ENCODE measurements at places on chromosomes 2 and 18. TPM values are rescaled to one million over a fixed set of nuclear protein-coding genes. Genes with fewer than 3 reads are reported as not detected.
A peak's percentile ranks its signal among the peaks of the same experiment; 100 is the strongest.

DNA sequence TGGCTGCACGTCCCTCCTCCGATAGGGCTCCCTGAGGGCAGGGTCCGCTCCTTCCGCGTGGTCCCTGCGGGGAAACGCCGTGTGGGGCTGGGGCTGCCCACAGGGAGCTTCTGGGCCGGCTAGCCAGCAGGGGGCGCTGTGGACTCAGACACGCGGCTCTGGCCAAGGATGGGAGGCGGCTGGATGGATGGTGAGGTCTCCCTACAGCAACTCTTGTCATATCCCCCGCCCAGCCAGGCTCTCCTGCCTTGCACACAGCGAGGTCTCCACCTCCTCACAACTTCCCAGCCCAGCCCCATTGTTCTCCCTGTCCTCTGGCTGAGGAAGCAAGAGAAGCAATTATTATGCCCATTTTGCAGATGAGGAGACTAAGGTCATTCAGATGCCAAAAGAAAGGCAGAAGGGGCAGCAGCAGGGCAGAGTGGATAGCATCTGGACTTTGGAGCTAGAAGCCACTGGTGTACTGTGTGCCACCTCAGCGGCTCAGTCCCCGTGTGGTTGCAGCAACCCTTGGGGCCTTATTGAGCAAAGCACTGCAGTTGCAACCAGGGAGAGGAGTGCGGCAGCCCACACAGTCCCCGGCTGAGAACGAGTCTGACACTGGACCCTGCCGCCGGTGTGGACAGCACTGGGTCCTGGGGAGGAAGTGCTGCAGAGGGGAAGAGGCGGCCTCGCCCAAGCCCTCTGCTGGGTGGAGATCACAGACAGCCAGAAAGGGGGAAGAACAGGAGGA is 99.0 kb downstream of the ZFP36L2 start:
- peak; percentile 53 for DNase-seq

CCDC141 gene
- 90.3 TPM for total RNA-seq

ASIC4 gene
- not detected for total RNA-seq

DNA sequence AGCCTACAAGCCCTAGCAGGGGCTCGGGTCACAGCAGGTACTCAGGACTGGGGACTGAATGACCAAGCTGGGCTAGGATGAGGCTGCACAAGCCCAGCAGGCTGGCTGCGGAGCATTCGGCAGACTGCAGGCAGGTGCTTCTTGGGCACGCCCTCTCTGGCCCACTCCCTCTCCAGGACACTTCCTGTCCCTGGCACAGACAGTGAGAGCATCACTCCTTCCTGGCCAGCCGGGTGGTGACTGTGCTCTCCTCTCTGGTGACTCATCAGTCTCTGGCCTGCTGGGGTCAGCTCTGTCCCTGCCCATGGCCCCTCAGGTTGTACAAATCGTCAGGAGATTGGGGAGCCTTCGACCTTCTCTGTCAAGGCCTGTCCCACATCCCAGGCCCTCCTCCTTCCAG is 22.5 kb downstream of the C1QL2 start:
- DNase-seq, result no peak

- DNase-seq, result no peak
Measured at GRCh38 chr18:2610549-2610948, 39.2 kb downstream of the NDC80 start.

PIEZO2 gene
- total RNA-seq, result 1.5 TPM

TRIP12 gene
- total RNA-seq, result 204 TPM

DNA sequence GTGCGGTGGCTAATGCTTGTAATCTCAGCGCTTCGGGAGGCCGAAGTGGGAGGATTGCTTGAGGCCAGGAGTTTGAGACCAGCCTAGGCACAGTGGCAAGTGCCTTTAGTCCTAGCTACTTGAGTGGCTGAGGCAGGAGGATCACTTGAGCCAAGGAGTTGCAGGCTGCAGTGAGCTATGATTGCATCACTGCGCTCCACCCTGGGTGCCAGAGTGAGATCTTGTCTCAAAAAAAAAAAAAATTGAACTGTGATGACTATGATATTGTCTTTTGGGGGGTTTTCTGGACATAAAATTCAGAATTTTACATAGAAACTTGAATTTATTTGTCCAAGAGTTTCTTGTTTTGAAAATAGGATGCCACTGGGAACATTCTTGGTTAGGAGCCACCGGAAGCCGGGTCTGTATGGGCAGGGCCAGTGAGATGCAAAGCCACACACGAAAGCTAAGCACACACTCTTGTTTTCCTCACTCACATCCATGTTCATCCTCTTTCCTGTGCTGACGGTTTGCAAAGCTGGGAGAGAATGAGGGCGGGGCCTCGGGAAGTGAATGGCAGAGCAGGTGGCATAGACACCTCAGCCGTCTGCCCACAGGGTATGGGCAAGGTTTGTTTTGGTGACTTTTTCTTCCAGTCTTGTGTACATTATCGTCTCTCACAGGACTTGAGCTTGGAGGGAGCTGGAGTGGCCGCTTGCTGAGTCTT is 12.6 kb downstream of the AGAP1 start:
- no peak for DNase-seq
